ENCODE measurements at places on chromosomes 5 and 9. TPM values are rescaled to one million over a fixed set of nuclear protein-coding genes. Genes with fewer than 3 reads are reported as not detected.

DNA sequence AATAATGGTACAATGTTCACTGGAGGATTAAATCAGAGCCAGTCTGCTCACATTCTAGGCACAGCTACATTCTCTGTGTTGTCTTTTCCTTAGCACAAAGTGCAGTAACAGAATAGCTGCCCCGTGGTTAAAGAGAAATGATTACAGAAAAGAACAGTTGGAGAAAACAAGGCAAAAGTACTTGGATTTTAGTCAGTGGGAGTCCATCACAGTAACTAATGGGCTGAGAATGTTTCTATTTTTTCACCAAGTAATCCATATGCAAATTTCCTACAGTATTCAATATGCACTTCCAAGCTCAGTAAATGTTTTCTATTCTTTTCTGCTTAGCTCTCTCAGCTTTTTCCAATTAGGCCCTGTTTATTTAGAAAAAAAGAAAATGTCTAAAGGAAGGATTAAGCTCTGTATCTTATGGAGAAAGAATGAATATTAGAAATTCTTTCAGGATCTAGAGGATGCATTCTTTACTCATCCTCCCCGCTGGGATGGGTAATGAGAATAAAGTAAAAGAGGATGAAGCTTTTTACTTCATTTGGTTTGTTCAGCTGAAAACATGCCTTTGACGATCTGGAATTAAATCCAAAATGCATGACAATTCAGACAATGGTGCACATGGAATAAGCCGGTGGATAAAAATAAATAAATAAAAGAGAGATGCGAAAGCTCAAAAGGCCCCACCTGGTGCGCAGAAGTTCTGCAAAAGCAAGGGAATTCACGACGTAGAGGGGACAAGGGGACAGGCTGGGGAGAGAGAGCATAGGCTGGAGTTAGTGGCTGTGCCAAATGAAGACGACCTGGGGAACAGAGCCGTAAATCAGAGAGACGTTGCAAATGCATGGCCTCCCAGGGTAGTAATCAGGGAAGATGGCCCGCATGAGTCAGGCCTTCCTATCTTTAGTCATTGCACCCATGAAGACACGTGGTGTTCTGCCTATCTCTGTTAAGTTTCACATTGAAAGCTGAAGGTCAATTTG is 345.2 kb downstream of the GLIS3 start:
- DNase-seq, result no peak

Gene QRFP
- 0.32 TPM for polyA plus RNA-seq

DNA sequence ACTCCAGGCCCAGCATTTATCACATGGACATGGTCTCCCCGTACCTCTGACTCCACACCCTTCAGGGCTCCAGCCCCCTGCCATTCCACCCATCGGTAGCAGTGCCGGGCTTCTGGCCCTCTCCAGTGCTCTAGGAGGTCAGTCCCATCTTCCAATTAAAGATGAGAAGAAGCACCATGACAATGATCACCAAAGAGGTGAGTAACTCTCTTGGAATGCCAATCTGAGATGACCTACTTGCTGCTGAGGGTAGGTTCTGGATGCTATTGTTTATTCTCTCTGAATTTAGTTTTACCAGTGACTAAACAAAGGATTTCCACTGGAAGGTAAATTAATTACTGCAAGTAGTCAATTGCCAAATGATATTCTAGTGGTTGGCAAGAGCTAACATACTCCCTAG is 80.8 kb downstream of the TLE4 start:
- DNase-seq, result no peak

DNA sequence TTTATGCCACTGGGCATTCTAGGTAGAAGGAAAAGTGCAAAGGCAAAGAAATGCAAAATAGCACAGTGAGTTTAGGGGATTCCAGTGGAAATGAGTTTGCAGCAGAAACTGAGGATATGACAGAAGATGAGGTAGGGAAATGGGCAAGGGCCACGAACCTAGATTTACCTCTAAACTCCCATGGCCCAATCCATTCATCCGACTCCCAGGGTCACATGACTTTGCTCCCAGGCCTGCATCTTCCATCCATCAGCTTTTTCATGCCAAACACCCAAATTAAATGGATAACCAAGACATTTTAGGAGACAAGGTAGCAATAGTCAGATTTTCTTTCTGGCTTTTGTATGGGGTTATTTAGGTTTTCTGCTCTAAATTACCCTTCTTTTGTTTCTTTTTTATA is 22.2 kb upstream of the FABP6 start:
- no peak for DNase-seq

Gene TEK
- polyA plus RNA-seq, result 35.7 TPM

GRCh38 chr5:118009741-118010297 is 978.5 kb downstream of the DTWD2 start:
- no peak for DNase-seq

DNA sequence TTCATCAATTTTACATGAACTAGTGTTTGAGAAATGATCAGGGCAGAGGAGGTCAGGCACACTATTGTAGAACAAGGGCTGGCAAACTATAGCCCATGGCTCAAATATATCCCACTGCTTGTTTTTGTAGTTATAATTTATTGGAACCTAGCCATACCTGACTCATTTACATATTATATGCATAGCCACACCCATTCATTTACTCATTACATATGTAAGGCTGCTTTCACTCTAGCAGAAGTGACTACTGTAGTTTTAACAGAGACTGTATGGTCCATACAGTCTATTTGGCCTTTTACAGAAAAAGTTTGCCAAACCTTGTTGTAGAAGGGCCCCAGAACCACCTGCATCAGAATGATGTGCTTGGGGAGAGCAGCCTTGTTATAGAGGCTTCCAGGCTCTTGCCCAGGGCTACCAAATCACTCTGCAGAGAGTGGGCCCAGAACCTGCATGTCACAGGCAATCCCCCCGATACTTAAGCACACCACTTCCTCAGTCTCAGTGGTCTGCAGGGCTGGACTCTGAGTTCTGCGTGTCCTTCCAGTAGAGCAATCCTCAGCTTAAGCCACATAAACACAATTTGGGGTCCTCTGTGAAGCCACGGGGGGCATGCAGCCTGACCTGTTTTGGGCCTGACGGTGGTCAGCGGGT is 6.7 kb downstream of the ANKS6 start:
- no peak for DNase-seq

Gene PBX3
- polyA plus RNA-seq, result 28.4 TPM

DNA sequence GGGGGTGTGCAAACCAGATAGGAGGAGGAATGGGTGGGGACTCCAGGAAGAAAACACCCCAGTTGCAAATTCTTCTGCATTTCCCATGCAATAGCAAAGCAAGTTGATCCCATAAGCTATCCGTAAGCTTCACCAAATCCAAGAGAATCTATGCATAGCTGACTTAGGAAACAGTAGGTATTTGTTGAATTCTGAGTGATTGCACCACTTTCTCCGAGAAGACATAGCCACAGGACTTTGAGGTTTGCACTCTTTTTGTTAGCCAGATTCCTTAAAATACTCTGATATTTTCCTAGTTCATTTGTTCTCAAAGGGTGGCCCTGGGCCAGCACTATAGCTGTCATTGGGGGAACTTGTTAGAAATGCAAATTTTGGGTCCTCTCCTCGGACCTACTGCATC is 271.9 kb downstream of the SLIT3 start:
- DNase-seq, result no peak

Gene CCDC171
- polyA plus RNA-seq, result 5.5 TPM

DNA sequence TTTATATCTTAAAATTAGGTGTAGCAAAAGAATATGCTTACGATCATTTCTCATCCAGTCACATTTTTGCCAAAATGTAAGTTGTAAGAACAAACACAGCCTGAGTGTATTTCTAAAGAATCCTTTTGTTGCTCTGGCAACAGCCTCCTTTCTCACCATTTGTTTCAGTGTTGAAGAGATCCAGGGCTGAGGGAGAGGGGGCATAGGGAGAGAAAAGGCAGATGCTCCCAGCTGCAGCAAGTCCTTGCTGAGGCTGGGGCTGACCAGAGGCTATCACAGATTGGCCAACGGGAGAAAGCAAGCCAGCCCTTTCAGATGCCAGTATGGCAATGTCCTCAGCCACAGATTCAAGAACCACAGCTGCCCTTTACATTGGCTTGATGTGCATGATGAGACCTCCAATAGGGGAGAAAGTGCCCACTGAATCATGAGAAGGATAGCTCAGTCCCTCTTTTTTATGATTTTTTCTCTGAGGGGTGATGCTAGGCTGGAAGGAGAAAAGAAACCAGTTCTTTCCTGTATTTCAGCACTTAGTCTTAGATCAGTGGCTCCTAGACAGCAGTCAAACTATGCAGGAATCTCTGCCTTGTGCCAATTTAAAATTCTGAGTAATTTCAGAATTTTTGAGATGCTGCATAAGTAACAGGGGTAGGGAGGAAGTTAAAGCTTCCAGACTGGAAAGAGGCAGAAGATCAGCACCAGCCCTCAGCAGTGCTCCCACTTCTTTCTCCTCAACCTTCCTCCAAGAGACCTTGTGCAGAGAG is 142.1 kb downstream of the LHFPL2 start:
- DNase-seq, result no peak

GRCh38 chr5:166279828-166280227 is 2011.6 kb upstream of the WWC1 start:
- DNase-seq, result no peak

- DNase-seq, result no peak
Observed at GRCh38 chr5:98463676-98464075, 309.8 kb upstream of the RGMB start.

Gene RPL12
- 1,688 TPM for polyA plus RNA-seq

- no peak for DNase-seq
Observed at GRCh38 chr5:80250801-80251200, 5.0 kb downstream of the SERINC5 start.

DNA sequence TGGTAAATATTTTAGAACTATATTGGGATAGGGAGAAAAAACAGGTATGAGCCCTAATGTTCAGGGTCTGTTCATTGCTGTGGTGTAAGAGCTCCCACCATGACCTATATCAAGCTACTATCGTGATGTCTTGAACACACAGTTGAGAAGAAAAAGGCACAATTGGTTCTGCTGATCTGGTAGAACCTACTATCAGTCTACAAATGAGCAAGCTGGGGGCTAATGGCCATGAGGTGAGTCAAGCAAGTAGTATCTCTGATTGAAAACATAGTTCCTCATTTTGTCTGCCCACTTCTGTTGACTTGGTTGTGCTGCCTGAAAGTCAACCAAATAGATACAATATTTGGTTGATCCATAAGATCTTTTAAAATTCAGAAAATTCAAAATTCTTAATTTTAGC is 1026.3 kb downstream of the CDH12 start:
- no peak for DNase-seq

- no peak for DNase-seq
Observed at GRCh38 chr5:127369796-127370195, 79.2 kb downstream of the MEGF10 start.

- no peak for DNase-seq
Observed at GRCh38 chr9:100579665-100580064, 1.8 kb downstream of the CAVIN4 start.

Gene LCN12
- 53.5 TPM for polyA plus RNA-seq

GRCh38 chr9:19988281-19988680 is 199.4 kb upstream of the SLC24A2 start:
- no peak for DNase-seq

DNA sequence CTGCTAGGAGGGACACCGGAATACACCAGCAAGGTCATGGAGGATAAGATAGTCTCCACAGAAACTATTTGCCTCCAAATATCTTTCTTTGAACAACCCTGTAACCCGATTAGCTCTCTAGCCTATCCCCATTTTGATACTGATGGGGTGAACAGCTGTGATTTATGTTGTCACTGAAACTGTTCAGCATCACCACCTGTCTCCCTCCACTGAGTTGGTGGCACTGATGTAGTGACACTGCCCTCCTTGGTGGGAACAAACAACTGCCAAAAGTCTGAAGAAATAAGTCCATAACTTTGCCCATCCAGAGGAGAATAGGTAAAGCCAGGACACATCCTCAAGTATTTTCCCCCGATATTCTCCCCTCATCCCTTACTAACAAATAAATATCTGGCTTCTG is 24.3 kb upstream of the KCNV2 start:
- DNase-seq, result no peak

DNA sequence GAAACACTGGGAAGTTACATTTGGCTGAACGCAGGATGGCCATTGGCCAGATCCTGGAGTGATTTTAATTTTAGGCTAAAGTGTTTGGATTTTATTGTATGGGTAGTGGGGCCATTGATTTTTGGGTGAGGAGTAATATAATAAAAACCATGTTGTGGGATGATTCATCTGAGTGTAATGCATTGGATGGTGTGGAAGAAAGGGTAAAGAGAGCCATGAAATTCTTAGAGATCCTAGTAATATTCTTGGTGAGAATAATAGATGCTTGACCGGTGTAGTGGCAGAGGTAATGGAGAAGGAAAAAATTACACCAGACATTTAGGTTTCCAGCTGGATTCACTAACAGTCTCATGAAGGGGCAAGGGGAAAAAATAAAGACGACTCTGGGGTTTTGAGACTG is 158.1 kb downstream of the NPR3 start:
- DNase-seq, result no peak

- DNase-seq, result no peak
Observed at GRCh38 chr9:89544279-89544661, 46.4 kb upstream of the SEMA4D start.

Gene CCDC112
- polyA plus RNA-seq, result 17.1 TPM

GRCh38 chr5:17415321-17415758 is 82.7 kb upstream of the TAF11L2 start:
- no peak for DNase-seq

- DNase-seq, result no peak
Observed at GRCh38 chr9:87783180-87783579, 57.3 kb downstream of the CTSL start.

DNA sequence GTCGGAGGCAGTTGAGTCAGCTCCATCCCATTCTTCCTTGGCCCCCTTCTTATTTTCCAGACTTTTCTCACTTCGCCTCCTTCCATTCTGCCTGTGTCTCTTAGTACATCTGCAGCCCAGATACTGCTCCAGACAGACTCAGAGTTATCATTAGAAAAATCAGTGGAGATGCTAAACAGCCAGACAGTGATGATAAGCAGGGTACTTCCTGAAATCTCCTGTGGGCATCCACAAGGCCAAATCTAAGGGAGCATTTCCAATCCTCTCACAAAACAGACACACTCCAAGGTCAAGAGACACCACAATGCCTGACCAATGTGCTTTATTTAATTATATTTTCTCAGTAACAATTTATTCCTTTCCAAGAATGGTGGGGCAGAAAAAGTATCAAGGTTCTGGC is 14.5 kb upstream of the RLN1 start:
- no peak for DNase-seq

Gene ADAMTS2
- polyA plus RNA-seq, result 11.9 TPM

GRCh38 chr9:112355427-112355897 is 22.0 kb upstream of the PTBP3 start:
- no peak for DNase-seq

DNA sequence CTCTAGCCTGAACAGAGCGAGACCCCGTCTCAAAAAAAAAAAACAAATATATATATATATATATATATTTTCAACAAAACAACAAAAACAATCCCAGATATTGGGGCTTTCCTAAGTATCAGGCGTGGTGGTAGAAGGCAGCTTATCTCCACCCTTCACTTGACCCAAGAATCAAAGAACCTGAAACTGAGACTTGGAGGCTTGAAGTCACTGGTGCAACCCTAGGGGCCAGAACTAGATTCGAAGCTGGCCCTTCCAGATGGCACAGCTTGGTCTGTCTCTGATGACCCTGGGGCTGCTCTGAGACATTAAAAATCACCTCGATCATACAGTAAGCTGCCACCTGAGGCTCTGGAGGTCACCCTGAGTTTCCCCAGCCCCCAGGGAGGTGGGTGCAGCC is 1.3 kb upstream of the KCNMB1 start:
- no peak for DNase-seq

- no peak for DNase-seq
Observed at GRCh38 chr9:74284581-74285450, 212.3 kb upstream of the RORB start.

Gene ADGRV1
- 11.7 TPM for polyA plus RNA-seq

GRCh38 chr9:101536351-101536750 is 2.7 kb downstream of the RNF20 start:
- DNase-seq, result no peak

Measured in left renal cortex interstitium (tissue), 4 donors.